ENCODE measurements at places on chromosomes 4 and X. TPM values are rescaled to one million over a fixed set of nuclear protein-coding genes. Genes with fewer than 3 reads are reported as not detected.
A peak's percentile ranks its signal among the peaks of the same experiment; 100 is the strongest.

The NFXL1 gene
- total RNA-seq, result 5.6 TPM

DNA sequence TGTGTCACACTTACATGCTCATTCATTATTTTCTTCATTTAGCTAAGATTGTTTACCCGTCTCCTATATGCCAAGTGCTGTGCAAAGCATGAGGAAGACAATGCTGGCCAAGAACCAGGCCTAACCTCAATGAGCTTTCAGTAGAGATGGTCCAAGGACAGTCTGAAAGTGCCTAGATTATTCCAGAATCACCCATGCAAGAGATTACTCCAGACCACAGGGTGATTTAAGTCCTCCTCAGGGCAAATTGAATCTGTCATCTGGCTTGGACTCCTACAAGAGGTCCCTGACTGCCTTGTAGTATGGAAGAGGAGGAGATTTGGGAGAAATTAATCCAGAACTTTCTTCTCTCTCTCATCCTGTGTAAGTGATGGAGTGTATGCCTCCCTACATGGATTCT, 99.4 kb upstream of the NDP start:
- DNase-seq, result no peak

DNA sequence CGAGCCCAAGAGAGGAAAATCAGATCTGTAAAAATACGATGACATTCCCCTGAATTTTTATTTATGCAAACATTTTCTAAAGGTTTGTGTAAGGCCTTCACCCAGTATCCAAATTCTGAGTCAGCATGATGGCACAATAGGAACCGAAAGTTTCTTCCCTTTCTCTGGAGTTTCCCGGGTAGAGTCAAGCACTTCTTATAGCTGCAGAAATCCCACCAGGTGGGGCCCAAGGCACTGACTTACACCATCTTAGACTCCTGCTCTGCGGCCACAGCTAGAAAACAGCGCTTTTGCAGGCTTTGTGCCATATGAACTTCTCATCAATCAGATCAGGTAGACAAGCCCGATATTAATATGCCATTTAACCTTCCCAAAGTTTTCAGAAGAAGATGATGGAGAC, 13.4 kb downstream of the LEF1 start:
- no peak for DNase-seq

The TEX13D gene
- total RNA-seq, result not detected

DNA sequence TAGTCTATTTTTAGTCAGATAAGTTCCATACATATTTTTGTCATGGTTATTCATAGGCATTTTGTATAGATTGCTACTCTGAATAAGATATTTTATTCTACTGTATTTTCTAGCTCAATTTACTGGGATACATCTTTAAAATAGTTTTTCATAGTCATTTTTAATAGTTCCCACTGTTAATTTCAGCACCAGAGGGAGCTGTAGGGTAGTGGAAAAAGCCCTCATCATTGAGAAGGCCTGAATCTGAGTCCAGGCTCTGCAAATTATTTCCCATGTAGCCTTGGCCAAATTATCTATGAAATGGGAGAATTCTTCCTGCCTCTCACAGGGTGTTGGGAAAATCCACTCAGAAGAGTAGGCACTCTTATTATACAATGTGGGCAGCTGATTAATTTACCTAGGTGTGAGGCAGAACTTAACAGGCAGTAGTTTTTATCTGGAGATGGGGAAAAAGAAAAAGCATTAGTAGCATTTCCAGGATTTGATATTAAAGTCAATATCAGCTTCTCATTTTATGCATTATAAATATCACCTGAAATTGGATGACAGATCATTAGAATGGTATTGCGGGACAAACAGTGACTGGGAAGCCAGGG, 102.9 kb upstream of the PAQR3 start:
- DNase-seq, result peak; percentile 48

DNA sequence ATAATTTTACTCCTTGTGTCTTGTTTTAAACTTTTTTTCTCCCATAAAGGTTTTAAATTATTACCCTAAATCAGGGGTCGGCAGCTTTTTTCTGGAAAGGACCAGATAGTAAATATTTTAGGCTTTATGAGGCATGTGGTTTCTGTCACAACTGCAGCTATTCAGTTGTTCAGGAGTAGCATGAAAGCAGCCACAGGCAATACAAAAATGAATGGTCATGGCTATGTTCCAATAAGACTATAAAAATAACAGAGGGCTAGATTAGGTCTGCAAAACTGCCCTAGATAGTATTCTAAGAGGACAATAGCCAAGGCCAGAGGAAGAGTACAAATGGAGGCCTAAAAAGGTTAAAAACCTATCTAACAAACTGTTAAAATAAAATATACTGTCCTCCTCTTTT, 24.6 kb downstream of the HERC5 start:
- no peak for DNase-seq

- no peak for DNase-seq
These were observed 57.8 kb downstream of the NDNF start for GRCh38 chr4:121014544-121014943.

DNA sequence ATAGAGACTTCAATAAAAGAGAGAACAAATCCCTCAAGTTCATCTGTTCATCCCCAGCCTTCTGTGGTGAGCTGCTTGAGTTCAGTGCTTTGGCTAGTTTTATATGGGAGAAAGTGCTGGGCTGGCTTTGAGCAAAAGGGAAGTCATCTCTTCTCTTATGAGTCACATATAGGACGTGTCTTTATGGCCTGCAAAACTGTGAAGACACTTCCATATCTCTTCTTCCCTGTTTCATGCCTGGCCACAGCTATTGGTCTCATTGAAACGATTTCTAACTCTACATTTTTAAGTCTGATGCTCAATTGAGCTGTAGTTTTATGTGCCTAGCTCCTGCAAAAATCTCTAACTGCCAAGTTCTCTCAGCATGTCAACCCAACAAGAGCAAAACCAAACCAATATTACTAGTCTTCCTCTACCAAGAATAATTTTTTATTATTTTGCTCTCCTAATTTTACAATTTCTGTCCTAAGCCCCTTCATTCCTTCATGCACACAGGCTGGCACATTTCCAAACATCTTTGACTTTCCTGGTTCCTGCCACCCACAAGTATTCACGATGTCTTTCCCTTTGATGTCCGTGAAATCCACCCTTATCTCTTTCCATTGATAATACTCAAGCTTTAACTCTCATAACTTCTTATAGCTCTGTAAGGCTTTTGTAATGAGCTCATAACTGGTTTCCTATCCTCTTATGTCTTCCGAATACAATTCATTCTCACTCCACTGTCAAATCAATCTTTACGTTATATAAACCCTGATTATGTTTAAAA, 165.3 kb downstream of the BTC start:
- no peak for DNase-seq

GRCh38 chrX:77061545-77061944, 385.6 kb upstream of the FGF16 start:
- DNase-seq, result no peak

- DNase-seq, result no peak
These were observed 7.2 kb downstream of the ZNF185 start for GRCh38 chrX:152905081-152905420.

DNA sequence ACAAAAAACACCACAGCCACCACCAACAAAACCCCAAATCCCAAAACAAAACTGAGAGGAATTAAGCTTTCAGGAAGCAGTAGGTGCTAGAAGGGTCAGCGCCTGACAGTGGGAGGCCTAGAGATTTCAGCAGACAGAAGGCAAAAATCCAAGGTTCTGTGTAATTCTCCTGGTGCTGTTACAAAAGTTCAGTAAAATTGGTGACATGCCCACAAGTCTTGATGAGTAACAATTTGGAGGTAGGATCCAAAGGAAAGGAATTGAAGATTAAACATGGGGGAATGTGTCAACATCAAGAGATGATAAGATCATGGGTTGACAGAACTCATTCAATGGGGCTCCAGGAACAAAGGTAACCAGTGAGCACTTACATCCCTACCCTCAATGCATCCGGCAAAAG, 653.8 kb upstream of the CPEB2 start:
- no peak for DNase-seq
